Left renal cortex interstitium (tissue), 4 donors: ENCODE measurements at places on chromosomes 6 and 20.

DNA sequence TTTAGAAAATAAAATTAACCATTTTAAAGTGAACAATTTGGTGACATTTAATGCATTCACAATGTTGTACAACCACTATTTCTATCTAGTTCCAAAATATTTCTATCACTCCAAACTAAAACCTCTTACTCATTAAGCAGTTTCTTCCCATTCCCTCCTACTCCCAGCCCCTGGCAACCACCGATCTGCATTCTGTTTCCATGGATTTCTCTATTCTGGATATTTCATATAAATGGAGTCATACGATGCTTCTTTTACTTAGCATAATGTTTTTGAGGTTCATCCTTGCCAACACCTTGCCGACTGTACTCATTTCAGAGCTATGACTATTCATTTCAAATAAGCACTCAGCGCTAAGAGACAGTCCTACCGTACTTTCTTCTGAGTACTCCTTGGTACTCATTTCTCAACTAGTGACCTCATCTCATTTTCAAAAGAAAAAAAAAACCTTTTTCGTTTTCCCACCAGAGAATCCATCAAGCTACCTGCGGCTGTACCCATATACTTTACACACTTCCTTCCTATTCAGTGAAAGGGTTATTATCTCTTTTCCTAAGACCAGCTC lies 259.2 kb downstream of the UTRN start:
- DNase-seq = no peak

- peak; percentile 23 for DNase-seq
Observed at GRCh38 chr6:13733178-13733887, 21.7 kb upstream of the RANBP9 start.

DNA sequence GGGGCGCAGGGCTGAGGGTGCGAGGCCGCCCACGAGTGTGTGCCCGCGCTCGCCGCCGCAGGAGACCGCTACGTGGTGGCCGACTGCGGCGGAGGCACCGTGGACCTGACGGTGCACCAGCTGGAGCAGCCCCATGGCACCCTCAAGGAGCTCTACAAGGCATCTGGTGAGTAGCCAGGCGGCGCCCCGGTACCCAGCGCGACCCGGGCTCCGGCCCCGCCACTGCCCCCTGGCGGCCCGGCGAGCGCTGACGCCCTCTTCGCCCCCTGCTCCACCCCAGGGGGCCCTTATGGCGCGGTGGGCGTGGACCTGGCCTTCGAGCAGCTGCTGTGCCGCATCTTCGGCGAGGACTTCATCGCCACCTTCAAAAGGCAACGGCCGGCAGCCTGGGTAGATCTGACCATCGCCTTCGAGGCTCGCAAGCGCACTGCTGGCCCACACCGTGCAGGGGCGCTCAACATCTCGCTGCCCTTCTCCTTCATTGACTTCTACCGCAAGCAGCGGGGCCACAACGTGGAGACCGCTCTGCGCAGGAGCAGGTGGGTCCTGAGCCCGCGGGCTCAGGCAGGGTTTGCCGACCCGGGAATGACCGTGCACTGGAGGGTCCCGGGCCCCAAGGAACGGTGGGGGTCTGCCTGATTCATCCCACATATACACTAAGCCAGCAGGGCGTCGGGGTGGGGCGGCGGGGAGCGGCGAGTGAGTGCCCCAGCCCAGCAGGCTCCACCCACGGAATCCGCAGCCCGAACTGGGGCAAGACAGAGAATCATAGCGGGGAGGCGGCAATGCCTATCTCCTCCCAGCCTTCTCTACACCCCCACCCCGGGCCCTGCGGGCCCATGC lies 17.4 kb downstream of the HSPA12B start:
- DNase-seq = no peak

- DNase-seq = no peak
Observed at GRCh38 chr6:14110001-14110818, 7.4 kb upstream of the CD83 start.

GRCh38 chr20:59499863-59500262 lies 104.5 kb upstream of the PHACTR3 start:
- DNase-seq = no peak

DNA sequence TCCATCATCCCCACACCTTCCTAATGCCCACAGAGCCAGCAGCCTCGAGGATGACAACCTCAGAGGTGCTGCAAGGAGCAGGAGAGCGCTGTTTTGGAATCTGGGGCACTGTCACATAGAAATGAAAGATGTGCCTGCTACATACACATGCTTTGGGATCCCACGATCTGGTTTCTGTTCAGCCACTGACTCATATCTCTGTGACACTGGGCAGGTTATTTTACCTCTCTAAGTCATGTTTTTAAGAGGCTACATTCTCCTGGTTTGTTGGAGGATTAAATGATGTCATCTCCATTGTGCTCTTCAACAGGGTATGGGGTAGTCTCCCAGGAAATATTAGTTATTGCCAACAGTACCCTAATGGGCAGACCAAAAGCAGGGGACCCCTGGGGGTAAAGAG lies 32.6 kb upstream of the TAB2 start:
- no peak for DNase-seq

- no peak for DNase-seq
Observed at GRCh38 chr20:44810391-44811149, at the start of gene RIMS4. Gene RIMS4 (minus strand): TSS chr20:44810546. CDS start chr20:44810271, 275 bp downstream.

- DNase-seq = no peak
Observed at GRCh38 chr6:1796706-1797529, 187.2 kb downstream of the FOXC1 start.

DNA sequence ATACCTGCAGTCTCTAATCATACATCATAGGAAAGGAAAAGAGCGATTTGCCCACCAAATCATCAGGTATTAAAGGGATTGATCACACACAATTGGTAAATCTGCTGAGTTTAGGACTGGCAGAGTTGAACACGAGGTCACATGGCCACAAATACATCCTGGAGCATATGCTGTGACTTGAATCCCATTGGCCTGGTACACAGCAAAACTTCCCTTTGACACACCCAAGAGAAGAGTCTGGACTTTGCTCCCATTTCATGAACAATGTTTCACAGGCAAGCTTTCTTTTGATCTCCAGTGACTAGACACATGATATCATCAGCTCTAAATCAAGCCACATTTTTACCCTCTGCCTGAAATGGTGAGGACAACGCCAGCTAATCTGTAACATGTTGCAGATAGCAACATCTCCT lies 117.9 kb downstream of the ISM1 start:
- DNase-seq = no peak

DNA sequence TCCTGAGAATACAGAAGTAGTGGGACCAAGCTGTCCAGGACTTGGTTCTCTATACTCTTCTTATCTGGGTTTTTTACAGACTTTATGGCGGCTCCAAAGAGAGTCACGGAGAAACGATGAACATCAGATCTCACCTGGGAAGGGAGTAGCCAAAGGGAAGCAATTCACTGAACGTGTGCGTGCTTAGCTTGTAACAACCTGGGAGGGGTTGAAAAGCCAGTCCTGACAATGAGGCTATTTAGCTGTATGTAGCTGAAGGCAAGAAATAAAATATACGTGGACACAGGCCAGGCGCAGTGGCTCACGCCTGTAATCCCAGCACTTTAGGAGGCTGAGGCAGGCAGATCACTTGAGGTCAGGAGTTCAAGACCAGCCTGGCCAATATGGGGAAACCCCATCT lies 18.2 kb upstream of the RBL1 start:
- no peak for DNase-seq

- DNase-seq = no peak
Observed at GRCh38 chr20:50575865-50576720, 65.9 kb downstream of the PTPN1 start.

DNA sequence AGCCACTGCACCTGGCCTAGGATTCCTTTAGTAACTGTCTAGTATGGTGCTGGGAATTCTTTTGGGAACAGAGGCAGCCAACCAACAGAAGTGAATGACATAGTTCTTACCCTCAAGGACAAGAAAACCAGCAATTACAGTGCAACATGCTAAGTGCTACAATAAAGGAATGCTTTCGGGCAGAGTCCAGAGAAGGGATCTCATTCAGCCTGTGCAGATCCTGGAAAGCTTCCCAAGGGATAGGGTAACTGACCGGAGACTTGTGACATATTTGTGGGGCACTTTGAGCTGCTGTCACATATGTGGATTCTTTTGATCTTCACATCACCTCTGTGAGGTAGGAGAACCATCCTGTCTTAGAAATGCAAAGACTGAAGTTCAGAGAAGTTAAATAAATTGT lies 46.8 kb downstream of the C6orf15 start:
- no peak for DNase-seq

DNA sequence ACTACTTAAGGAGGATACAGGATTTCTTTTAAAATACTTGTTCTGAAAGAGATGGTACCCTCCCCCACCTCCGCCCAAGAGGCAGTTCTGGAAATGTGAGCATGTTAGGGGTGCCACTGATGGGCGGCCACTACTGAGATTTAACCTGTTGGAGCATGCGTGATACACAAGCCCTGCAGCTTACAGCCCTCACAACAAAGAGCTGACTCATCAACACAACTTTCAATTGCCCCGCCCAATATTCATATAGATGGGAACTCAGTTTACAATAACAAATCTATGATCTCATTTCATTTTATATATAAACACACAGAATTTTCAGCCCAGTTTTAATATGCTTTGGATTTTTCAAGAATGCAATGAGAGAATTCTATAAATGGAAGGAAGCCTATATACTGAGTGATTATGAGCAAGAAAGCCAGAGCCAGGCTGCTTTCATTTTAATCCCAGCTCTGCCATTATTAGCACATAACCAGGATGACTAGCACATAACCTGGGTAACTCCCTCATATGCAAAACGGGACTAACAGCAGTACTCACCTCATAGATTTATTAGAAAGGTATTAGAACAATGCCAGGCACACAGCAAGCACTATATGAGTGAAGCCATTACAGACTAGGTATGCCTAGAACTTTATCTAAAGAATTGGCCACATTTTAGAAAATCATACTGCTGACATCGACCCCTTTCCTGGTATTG lies 45.6 kb upstream of the IPCEF1 start:
- no peak for DNase-seq

GRCh38 chr6:142378138-142378875 lies 76.5 kb downstream of the ADGRG6 start:
- DNase-seq = no peak
